ENCODE measurements at places on chromosomes 1 and 21. TPM values are rescaled to one million over a fixed set of nuclear protein-coding genes. Genes with fewer than 3 reads are reported as not detected.

OR2T11 gene
- total RNA-seq: not detected

GNAT2 gene
- not detected for total RNA-seq

TNFRSF4 gene
- 176 TPM for total RNA-seq

AKR7A3 gene
- total RNA-seq: 0.68 TPM

HSPA6 gene
- 0.31 TPM for total RNA-seq

SPRR1B gene
- total RNA-seq: not detected
